NCI-H187 treated with DMSO at 0.1 percent for 48 hours (cell line): ENCODE measurements at places on chromosomes 7 and 10.

DNA sequence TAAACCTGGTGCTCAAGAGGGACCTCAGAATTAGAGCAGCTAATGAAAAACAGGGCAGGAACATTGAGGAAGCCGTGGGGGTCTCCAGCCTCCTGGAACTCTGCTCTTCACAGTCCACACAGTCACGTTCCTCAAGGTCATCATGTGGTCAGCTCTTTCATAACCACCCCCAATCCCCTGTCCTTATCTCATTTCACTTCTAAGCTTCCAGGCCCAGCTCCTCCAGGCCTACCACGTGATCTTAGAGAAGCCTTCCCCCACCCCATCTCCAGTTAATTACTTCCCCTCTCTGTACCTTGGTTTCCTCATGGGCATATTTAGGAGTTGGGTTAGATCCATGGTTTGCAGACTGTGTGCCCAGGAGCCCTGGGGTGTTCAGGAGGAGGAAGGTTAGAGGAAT lies 106.4 kb upstream of the TCF7L2 start:
- DNase-seq, result no peak

DNA sequence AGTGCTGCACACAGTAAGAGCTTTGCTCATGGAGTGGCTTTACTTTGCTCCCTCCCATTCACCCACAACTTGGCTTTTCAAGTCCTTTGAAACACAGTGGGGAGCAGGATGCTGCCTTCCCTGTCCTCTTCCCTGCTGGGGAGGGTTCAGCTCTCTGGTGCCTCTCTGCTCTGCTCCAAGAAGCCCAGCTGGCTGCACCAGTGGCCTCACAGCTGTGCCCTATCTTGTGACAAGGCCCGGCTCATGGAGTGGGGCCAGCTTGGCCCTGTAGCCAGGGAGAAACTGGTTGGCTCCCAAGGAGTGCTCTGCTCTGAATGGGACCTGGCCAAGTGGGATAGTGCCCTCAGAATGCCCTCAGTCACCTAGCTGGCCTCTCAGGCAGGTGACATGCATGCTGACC lies 212.3 kb upstream of the ZMIZ1 start:
- no peak for DNase-seq

DNA sequence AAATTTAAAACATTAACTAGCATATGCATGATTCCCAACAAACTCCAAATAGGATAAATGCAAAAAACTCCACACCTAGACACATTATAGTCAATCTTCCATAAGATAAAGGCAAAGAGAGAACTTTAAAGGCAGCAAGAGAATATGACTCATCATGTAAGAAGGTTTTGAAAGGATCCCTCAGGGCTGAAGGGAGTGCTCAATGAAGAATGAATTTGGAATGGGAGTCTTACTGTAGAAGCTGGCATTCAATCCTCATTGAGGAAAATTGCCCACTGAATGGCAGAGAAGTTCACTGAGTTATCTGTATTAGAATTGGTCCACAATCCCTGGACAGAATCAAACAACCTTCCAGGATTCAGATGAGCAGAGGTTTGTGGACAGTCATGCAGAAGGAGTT lies 26.1 kb upstream of the ZNF365 start:
- DNase-seq, result no peak

DNA sequence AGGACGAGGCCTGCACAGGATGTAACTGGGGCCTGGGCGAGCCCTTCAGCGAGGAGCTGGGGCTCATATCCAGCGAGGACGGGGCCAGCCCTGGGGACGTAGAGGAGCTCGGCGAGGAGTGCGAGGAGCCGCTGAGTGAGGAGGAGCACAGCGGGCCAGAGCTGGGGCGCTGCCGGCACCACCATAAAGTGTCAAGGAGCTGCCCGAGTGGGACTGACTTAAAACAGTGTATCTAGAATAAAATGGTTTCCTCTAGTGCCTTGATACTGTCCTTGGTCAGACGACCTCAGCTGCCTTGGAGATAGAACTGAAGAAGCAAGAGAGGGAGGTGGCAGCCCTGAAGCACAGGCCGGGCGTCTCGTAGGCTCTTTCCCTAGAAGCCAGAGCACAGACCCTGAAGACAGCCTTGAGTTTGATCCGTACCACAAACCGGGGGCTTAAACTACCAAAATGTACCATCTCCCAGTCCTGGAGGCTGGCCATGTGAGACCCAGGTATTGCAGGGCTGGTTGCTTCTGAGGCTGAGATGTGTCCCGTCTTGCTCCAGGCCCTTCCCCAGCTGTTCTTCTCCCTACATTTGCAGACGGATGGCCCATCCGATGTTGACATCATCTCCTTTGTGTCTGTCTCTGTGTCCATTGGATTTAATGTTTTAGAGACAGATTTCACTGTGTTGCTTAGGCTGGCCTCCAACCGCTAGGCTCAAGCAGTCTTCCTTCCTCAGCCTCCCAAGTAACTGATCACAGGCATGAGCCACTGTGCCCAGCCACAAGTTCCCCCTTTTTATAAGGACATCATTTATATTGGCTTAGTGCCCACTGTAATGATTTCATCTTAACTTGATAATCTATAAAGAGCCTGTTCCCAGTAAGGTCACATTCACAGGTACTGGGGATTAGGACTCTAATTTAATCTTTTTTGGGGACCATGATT lies 35.8 kb downstream of the DNAJB6 start:
- DNase-seq, result no peak

- DNase-seq, result no peak
These were observed 306.4 kb upstream of the CDC14C start for GRCh38 chr7:48617993-48618392.

DNA sequence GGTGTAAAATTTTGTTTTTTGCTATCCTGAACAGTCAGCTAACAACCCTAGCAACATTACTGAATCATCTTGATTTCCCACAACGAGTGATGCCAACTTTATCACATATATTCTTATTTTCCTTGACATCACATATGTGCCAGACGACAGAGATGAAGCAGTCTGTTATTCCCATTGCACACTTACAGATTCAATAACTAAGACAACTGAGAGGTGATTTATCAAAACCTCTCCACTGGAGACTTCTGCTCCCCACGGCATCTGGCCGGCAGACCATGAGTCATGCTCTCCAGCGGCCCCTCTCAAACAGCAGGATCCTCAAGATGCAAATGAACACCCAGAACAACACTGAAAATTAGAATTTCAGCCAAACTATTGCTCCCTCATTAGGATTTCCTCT lies 57.1 kb downstream of the AMPH start:
- DNase-seq, result no peak

DNA sequence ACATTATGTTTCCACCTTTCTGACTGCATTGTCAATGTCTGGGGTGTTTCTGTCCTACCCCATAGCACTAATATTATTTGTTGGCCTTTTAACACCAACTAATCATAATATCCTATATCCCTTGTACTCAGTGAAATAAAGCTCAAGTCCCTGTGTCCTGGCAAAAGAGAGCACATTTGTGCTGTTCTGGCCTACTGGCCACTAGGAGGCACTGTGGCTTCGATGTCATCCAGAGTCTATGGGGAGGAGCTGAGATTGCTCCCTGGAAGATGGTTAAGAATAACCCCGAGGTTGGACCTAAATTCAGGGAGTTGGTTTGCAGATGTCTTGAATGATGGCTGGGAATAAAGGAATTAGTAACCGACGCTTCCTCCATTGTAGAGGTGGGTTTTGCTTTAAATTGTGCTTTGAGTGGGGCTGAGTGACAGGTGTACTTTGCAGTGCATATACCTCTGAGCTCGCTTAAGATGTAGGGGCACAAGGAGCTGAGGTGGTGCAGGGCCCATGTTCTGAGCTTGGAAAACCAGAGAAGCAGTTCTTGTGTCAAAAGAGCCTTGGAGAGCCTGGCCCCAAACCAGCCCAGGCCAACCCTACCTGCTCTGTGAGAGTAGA lies 191.2 kb upstream of the PRSS1 start:
- DNase-seq, result no peak

DNA sequence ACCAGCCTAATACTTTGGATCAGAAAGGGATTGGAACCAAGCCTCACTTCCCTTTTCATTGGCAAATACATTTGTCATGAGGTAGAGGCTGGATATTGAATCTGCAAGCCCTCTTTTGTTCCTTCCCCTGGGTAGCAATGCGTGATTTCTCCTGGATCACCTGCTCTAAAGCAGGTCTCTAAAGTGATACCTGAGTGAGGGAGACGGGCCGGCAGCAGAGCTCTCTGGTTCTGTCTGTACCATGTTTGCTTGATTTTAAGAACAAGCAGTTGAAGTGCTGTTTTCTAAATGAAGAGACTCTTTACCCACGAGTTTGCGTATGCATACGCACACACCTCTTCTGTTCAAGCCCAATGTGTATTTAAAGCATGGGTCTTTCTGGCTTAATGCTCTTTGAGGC lies 41.1 kb downstream of the GARS1 start:
- no peak for DNase-seq

DNA sequence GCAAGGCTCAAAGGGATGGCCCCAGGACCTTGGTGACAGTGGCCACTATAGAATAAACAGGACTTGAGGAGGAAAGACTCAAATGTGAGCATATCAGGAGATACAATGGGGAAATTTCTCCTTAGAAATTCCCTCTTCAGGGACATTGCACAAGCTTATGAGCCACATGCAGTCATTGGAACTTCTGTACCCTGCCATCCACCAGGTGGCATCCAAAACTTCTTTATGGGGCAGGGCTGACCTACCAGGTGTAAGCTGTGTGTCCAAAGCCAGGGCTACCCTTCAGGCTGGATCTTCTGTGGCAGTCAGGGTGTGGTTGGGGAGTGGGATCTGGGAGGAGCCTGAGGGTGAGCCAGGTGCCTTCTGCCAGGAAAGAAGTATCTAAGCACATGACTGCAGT lies 36.6 kb upstream of the LRRC18 start:
- DNase-seq, result no peak

- DNase-seq, result no peak
These were observed 97.6 kb upstream of the NFE2L3 start for GRCh38 chr7:26054386-26054785.

DNA sequence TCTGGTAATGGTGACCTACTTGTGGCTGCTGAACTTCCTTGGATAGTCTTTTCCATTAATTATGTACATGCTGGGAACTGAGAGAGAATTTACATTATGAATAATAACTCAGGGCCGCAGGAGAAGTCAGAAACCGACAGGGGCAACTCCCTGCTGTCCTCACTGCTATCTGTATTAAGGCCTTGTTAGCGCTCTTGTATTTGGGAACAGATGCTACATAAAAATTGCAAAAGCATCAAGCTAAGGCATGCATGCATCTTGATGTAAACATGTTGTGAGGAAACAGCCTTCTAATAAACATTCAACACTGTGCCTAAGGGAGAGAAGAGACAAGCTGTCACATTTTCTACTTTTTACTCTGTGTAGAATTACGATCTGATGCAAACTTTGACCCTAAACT lies 158.4 kb downstream of the PARD3 start:
- no peak for DNase-seq

DNA sequence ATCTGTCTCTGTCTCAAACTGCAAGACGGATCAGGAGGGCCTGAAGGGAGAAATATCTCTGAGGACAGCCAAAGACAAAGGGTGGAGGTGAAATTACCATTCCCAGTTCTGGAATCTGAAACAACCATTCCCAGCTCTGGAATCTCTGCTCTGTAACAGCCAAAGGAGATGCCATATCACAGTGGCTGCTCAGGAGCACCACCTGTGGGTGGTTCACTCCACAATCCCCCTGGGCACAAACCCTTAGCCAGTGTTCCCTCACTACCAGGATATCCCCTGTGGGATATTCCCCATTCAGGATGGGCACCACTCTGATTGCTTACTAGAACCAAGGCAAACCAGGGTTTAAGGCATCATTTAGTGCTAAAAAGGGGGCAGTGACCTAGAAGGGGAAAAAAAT lies 199.0 kb downstream of the HTR7 start:
- no peak for DNase-seq

- no peak for DNase-seq
These were observed 761.5 kb upstream of the C7orf33 start for GRCh38 chr7:147829016-147829415.

GRCh38 chr7:4893929-4894475 lies 10.5 kb upstream of the RADIL start:
- no peak for DNase-seq
